ENCODE measurements at places on chromosomes 3 and 15. TPM values are rescaled to one million over a fixed set of nuclear protein-coding genes. Genes with fewer than 3 reads are reported as not detected.

GRCh38 chr3:58522759-58523425, 14.1 kb downstream of the ACOX2 start:
- no peak for DNase-seq

GRCh38 chr3:1609416-1609815, 489.2 kb upstream of the CNTN4 start:
- no peak for DNase-seq

DNA sequence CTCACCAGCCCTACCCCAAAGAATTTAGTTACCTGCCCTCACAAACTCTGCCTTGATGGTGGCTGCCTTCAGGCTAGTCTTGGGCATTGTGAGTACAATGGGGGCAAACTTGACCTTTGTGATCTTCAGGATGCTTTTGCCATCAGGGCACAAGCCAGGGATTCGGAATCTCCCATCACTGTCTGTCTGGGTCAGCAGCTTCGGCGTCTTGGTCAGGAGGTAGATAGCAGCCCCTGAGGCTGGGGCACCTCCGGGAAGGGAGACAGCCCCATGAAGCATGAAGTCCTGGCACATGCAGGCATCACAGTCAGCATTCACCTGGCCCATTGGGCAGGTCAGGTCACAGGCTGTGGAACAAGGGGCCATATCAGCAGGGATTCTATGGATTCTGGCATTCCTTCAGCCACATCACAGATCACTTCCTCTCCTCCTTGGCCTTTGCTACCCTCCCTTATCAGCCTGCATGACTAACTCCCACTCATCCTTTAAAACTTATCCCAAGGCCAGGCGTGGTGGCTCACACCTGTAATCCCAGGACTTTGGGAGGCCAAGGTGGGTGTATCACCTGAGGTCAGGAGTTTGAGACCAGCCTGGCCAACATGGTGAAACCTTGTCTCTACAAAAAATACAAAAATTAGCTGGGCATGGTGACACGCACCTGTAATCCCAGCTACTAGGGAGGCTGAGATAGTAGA, 6.9 kb downstream of the CILP start:
- no peak for DNase-seq

GRCh38 chr3:11349446-11349845, 77.2 kb downstream of the ATG7 start:
- DNase-seq = no peak

DNA sequence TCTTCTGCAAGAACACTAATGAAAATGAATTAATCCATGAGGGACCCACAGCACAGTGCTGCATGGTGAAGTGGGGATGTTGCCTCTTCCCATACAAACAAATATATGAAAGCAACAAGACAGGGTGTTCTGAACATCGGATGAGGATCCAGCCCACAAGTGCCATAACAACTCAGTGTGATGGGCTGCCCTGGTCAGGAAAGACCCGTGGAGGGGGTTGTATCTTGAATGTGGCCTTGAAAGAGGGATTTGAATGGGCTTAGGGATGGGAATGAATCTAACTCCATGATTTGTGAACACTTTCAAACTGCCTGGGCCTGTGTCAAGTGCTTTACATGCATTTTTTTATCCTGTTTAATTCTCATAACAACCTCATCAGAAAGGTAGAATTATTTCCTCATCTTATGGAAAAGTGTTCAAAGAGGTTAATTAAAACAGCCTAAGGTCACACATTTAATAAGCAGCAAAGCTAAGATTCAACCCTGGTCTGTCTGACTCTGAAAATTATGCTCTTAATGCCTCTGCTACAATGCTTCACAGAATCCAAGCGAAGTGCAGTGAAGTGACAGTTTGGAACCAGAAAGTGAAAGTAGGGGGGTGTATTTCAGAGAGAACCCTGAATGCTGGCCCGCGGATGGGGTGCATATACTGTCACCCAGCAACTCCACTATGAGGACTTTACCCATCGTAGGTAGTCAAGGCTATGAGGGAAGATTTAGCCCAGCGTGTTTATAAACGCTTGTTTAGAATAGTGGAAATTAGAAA, 65.6 kb upstream of the HEG1 start:
- peak; percentile 32 for DNase-seq

DNA sequence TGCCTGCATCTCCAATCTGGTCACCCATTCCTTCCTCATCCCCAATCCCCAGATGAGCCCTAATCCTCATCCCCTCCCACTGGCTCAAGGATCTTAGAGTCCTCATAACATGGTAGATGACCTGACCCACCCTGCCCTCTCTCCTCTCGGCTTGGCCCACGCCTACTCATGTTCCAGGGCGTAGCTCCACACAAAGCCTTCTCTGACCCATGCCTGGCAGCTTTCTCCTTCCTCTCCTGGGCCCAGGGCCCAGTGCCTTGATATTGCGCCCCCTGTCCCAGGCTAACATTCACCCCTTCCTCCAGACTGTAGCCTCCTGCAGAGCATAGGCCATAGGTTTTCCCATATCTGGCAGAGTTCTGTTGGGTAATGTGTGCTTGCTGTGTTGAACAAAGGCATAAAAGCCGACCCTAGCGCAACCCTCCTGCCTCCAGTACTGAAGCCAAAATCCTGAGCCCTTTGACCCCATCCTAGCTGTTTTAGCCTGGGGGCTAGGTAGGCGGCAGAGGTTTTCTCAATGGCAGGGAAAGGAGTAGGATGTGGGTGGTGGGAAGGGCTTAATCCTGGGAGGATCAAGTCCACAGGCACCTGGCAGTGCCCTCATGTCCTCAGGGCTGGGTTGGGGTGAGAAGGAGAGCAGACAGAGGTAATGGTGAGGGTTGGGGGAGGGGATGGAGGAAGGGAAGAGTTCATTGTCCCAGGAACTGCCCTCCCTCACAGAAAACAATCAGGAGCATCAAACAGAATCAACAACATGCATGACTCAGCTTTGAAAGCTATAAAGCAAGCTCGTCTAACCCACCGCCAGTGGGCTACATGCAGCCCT, 35.5 kb downstream of the MESD start:
- DNase-seq = peak; percentile 46

DNA sequence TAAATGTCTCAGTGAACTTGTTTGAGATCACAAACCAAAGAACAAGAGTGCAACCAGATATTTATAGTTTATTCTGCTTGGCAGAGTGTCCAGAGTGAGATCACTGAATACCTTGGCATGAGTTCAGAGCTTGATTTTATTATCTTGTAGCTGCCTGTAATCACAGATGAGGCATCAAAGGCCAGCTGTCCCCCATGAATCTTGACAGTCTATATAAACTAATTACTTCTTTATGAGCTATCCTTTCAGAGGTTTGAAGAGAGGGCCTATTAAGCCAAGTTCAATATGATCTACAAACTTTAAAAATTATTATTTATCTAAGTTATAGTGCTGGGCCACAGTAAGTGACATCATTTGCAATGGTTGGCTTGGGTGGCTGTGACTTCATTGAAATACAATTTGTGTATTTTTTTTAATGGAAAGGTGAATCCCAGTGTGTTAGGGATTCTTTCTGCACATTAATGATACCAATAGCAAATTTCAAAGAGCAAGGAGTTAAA, 251.5 kb downstream of the CLSTN2 start:
- peak; percentile 90 for DNase-seq

GRCh38 chr15:85618228-85618505, 176.6 kb downstream of the KLHL25 start:
- DNase-seq = no peak

DNA sequence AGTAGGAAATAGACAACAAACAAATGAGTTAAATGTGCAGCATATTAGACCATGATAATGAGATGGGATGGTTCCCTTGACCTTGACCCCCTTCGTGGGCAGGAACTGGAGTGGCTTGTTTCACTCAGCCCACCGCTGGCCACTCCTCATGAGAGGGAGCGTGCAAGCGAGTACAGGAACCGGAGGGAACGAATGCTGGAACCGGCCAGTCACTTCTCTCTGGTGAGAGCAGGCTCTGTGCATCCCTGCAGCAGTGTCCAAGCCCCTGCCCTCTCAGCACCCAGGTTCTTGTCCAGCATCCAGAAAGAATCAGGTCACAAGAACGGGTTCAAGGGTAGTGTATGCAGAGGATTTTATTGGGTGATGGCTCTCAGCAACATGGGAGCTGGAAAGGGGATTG, 17.2 kb upstream of the IREB2 start:
- DNase-seq = no peak

GRCh38 chr3:58353722-58354553, 21.2 kb downstream of the PXK start:
- DNase-seq = peak; percentile 9

GRCh38 chr3:140004271-140004670, 69.3 kb downstream of the CLSTN2 start:
- no peak for DNase-seq

DNA sequence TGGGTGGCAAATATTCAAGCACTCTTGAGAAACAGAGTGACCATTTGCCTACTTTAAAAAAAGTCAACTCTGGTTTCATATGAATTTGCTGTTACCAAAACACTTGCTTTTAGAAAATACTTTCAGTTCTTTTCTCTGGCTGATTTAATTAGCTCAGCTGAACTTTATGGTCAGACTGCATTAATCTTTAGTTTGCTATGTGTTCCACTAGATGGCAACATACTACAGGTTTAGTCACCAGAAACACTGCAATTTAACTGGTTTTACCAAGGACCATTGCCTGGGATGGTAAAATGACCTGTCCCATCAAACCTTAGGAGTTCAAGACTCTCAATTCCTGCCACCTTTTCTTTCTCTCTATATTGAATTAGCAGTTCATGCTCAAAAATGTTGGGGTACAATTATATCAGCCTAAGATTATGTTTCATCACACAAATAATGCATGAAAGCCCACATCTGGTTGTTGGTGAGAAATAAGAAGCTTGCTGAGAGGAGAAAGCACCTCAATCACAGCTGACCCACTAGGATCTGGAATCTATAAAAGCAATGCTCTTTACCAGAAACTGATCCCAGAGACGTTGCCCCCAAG, 14.2 kb downstream of the EIF4E3 start:
- peak; percentile 32 for DNase-seq

GRCh38 chr3:6079011-6079410, 781.9 kb upstream of the GRM7 start:
- no peak for DNase-seq

- peak; percentile 30 for DNase-seq
Measured at GRCh38 chr15:80967451-80967850, 22.2 kb downstream of the MESD start.

- peak; percentile 99 for DNase-seq
Measured at GRCh38 chr3:134846911-134847317, 51.9 kb downstream of the EPHB1 start.

- DNase-seq = no peak
Measured at GRCh38 chr3:188361888-188362287, 207.9 kb downstream of the LPP start.

Gene PEX5L
- total RNA-seq = 0.12 TPM

Gene DLL4
- 0.10 TPM for total RNA-seq

Gene LXN
- not detected for total RNA-seq

Gene GOLGA6A
- total RNA-seq = not detected

Gene ACAN
- total RNA-seq = not detected
